ENCODE measurements at places on chromosomes 16 and 17.

- no peak for DNase-seq
These were observed 147.0 kb downstream of the ABCA8 start for GRCh38 chr17:68807998-68808772.

- no peak for DNase-seq
These were observed 965 bp downstream of the INTS2 start for GRCh38 chr17:61926826-61927207.

DNA sequence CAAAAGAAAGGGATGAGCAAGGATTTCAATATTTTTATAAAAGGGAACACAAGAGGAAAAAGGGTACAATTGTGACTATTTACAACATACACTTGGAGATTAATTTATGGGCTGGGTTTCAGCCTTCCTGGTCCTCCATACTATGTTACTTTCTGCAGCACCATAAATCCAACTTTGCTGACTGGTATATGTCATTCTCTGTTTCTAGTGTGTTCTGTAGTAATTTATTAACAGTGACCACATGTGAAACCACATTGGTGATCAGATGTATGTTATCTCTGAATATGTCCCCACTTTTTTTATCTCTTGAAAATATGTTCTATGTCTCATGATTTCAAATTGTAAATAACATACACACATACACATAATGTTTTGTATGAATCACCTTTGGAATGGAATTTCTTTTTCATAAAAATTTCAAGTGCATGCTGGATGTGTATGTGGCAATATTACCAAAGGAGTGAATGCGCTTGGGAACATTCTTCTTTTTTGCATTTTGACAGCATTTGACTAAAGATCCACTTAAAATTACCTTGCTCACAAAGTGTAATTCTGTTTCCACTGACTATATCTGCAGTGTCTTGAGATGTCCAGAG is 2.9 kb upstream of the LYRM9 start:
- peak; percentile 27 for DNase-seq

DNA sequence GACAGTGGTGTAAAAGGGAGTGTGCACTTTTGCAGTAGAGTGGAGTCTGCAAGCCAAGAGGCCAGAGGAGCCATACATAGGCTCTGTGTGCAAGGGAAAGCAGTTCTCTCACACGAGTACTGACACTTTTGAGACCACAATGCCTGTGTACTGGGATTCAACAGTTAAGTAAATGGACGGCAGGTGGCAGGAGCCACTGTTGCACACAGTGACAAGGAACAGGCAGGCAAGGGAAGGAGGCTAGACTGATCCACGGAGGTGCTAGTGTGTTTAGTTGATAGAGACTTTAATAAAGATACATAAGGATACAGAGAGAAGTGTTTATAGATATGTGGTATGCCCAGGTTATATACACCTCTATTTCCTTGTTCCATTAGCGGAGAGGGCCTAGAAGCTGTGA is 67.0 kb downstream of the MPRIP start:
- DNase-seq, result peak; percentile 4

- DNase-seq, result peak; percentile 22
These were observed 16.8 kb downstream of the MARCHF10 start for GRCh38 chr17:62791235-62791734.

GRCh38 chr16:647173-647902 is 1.8 kb upstream of the WDR90 start:
- DNase-seq, result no peak

DNA sequence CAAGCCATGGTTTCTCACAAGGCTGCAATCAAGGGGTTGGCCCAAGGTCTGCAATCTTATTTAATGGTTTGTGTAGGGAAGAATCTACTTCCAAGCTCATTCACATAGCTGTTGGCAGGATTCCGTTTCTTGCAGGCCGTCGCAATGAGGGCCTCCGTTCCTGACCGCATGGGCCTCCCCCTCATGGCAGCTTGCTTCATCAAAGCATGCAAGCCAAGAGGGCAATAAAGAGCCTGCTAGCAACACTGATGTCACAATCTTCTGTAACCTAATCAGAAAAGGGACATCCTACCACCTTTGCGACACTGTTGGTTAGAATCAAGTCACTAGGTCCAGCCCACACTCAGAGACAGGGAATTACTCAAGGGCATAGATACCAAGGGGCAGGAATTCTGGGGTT is 95.5 kb downstream of the CCT6B start:
- peak; percentile 16 for DNase-seq

DNA sequence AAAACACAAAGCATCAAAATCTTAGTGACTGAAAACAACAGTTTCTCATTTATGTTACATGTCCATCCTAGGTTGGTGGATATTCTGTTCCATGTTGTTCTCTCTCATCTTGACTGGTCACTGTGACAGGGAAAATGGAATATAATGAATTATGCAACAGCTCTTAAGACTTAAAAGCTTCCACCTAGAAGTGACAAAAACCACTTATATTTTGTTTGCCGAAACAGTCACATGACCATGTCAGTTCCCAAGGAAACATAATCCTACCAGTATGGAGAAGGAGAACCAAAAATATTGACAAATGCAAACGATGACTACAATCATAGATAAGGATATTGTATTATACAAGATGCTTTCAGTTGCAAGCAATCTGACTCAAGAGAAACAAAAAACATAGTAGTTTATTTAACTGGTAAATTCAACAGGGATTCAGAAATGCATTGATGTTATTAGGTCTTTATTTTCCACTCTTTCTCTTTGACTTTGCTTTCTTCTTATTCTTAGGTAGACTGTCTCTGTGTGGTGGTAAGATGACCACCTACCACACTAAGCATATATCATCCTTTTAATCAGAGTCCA is 103.8 kb downstream of the SSH2 start:
- no peak for DNase-seq

DNA sequence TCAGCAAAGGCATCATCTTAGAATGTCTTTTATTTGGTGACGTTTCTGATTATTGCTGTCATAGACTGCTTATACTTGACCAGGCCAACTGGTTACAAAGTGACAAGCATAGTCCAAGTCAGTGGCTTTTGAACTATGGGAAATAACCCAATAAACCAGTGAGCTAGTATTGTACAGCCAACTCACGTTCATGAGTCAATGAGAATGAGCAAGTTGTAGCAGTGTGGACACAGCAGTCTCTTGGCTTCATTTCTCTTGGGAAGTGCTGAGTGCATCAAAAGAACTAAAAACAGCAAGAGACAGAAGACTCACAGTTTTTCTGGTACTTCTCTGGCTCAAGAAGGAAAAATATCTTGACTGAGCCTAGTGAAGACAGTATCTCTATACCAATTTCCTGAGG is 36.9 kb upstream of the CRISPLD2 start:
- DNase-seq, result no peak

GRCh38 chr16:64417711-64418227 is 704.1 kb downstream of the CDH11 start:
- DNase-seq, result no peak

DNA sequence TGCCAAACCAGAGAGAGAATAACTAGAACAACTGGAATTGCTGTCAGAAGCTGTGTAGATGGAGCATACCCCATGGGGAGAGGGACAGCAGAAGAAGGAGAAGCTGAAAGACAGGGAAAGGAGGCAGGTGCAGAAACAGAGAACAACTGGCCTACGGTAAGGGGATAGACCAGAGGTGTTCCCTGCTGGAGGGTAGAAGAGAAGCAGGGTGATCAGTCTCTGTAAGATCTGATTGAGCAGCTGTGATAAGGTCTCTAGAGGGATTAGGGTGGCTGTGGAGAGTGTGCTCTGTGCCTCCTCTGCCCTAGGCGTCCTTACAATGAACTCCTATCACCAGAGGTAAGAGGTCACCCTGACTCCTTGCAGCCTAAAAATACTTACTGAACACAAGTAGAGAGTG is 30.4 kb upstream of the HS3ST3B1 start:
- no peak for DNase-seq

Measured in OCI-M1 (cell line).